ENCODE measurements at places on chromosomes 1 and 21.

DNA sequence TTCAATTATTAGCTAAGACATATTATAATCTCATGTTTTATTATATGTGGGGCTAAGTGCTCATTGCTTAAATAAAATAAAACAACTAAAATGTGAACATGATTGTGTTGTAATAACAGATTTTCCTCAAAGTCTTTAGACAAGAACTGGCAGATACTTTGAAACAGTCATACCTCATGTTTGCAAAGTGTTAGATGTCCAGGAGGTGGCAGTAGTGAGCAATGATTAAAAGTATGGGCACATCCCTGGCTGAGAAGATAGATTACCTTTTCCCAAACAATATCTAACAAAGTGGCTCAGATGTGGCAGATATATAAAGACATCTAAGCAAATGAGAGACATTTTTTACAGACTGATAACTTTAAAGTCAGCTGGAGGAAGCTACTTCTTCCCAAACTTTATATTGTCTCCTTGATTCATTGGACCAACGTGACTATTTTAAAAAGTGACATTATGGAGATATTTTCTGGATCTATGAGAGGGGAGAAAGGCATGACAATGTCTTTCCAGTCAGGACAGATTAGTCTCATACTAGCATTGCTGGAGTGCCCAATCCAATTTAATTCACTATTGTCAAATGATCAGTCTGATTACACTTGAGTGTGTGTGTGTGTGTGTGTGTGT is 269.8 kb downstream of the S1PR1 start:
- peak; percentile 4 for DNase-seq

GRCh38 chr1:208258277-208258676 is 14.1 kb upstream of the PLXNA2 start:
- no peak for DNase-seq

GRCh38 chr1:44359234-44359935 is 4.3 kb upstream of the ERI3 start:
- no peak for DNase-seq

- DNase-seq, result no peak
Measured at GRCh38 chr1:27504588-27505419, 14.8 kb upstream of the WASF2 start.

DNA sequence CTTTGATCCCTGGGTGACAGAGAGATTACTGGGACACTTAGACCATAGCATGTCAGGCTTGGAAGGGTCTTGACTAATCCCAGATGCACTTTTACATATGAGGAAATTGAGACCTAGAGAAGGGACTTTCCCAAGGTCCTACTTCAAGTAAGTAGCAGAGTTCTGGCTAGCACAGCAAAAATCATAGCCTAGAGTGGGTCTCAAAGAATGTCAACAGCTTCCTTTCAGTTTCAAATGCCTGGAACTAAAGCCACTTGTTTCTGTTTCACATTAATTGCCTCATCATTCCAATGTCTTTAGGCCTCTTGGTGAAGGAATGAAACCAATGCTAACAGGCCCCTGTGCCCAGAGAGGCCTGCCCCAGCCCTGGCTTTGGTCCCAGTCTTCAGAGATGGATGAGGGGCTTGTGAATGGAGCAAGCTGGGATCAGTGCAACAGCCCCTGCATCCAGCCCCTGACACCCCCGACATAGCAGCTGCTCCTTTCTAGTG is 26.6 kb downstream of the ATF3 start:
- DNase-seq, result no peak

DNA sequence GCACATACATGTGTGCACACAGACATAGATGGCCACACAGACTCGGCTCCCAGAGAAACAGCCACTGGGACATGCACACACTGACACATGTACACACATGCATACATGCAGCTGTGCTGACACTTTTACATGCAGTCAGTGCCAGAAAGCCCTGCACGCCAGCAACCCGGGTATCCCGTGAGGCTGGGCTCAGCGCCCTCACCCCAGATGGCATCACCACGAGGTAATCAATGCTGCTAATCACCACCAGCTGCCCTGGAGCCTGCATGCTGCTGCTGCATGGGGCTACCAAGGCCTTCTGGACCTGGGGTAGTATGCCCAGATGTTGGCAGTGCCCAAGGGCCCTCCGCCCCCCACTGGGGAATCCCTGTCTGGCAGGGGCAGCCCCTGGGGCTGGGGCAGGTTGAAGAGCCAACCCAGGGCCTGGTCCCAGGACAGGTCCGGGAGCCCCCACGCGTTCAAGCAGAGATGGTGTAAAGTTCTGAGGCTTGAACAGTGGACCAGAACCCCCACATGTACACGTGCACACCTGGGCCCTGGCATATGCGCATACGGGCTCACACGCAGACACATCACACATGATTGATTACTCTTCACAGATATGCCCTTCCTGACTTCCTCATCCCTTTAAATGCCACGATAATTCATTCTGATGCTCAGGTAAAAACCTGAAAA is 2.7 kb upstream of the COL16A1 start:
- no peak for DNase-seq

GRCh38 chr1:177228693-177229065 is 57.9 kb downstream of the BRINP2 start:
- peak; percentile 77 for DNase-seq

- DNase-seq, result no peak
Measured at GRCh38 chr1:1173061-1173792, 453 bp upstream of the TTLL10 start.

DNA sequence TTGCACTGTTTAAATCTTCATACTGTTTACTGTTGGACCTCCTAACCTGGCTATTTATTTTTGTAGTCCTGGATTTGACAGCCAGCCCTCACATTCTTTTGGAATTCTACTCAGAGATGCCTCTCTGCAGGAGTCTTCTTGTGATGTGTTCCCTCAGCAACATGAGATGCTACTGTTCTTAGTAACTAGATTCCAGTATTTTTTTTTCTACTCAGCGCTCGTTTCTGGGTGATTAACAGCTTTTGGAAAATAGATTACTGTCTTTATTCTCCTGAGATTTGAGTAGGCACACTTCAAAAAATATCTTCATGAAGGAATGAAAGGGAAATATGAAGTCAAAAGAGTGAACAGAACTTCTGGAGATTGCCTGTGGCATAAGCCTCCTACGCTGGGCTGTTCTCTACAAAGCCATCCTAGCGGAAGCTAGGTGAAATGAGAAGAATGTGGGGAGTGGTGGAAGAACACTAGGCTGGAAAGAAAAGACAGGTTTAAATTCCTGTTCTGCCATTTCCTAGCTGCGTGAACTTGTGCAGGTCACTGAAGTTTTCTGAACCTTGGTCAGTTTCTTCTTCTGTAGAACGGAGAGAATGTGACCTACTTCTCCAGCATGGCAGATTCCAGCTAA is 75.9 kb downstream of the LRRC8C start:
- peak; percentile 48 for DNase-seq

- peak; percentile 20 for DNase-seq
Measured at GRCh38 chr1:168608796-168609715, 32.7 kb downstream of the XCL1 start.

DNA sequence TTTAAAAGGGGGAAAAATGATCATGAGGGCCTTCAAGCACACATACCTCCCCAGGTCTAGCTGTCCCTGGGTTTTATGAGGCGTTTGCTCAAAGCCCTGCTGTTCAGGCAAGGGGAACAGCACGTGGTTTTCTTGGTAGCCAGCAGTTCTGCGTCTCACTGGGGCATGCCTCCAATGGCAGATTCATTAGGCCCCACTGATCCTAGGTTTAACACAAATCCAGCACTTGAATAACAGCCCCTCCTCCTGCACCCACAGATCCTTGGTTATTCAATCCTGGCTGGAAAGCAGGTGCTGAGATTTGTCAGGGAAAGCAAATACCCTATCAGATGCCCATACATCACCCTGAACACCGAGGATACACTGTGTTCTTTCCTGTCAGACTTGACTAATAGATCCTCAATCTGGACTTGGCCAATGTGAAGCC is 106.4 kb downstream of the ZC3H11B start:
- DNase-seq, result no peak

GRCh38 chr21:34364921-34365320 is 1.1 kb downstream of the KCNE2 start:
- DNase-seq, result no peak

DNA sequence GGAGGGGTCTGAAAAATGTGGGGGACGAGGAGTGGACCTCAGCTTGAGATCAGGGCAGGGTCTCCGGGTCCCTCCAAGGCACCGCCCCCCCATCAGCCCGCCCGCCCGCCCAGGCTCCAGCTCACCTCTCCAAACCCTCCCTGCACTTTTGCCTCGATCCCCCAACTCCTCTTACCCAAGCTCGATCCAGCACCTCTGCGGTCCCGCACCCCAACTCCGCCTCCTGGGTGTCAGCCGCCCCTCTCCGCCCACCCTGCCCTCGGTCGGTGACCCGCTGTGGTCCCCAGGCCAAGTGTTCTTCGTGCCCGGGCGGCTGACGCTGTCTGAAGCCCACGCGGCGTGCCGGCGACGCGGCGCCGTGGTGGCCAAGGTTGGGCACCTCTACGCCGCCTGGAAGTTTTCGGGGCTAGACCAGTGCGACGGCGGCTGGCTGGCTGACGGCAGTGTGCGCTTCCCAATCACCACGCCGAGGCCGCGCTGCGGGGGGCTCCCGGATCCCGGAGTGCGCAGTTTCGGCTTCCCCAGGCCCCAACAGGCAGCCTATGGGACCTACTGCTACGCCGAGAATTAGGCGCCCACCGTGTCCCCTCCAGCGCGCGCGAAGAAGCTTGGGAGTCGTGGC is 5.7 kb downstream of the HAPLN2 start:
- no peak for DNase-seq

DNA sequence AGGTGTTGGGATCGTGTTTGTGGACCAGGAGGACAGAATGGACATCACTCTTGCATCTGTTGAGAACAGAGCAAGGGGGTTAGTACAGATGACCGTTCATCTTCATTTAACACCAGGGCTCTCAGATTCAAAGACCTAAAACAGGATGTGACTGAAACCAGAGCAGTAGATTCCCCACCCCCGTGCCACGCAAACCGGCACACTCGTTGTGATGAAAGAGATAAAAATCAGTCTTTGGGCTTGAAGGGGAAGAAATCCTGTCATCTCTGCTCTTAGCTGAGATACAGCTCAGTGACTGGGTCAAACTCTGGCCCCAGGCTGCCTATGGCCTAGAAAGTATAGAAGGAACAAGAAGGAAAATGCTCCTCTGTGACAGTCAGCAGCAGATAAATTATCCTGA is 146.2 kb upstream of the KRTAP19-8 start:
- no peak for DNase-seq

GRCh38 chr1:228968891-228969606 is 233.8 kb downstream of the RHOU start:
- no peak for DNase-seq

DNA sequence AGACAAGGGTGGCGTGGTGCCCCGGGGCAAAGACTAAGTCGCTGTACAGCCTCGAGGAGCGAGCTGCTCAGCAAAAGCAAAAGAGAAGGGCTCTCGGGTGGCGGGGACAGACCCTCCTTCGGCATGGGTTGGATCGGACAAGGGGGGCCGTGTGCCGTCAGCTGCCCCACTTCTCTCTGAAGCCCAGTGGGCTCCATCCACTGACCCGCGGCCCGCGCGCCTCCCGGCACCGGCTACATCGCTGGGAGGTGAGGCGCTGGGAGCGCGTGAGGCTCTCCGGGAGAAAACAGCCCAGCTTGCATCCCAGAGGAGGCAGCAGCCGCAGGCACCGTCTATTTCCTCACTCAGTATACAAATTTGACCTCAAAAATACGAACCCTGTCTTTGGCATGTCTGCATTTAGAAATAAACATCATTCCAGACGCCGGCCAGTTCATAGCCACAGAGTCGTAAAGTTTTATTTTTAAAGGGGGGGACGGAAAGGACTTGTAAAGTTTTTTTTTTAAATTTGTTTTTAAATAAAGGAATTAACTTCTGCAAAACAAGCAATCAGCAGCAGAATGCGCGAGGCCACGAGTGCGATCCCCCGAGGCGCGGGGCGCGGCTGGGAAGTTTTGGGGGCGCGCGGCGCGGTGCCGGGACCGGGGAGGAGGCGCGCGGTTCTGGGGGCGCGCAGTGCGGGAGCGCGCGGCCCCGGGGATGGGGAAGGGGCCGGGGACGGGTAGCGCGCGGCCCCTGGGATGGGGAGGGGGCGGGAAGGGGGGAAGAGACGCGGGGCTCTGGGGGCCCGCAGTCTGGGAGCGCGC is 689 bp upstream of the GPR137B start:
- peak; percentile 17 for DNase-seq

DNA sequence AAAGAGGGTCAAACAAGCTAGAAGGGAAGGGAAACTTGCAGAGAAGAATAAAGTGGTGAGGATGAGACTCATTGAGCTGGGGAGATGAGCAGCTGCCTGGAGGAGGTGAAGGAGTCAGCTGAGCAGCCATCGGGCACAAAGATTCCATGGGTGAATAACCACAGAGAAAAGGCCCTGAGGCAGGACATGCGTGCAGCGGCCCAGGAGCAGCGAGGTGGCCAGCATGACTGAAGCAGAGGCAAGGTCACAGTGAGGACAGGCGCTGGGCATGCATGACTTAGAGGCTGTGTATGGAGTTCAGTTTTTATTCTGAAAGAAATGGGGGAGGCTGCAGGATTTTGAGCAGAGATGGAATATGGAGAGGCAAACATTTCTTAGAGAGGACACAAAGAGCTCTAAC is 24.9 kb downstream of the OLFML2B start:
- DNase-seq, result peak; percentile 26

- no peak for DNase-seq
Measured at GRCh38 chr1:66403007-66403731, 130.8 kb upstream of the SGIP1 start.

DNA sequence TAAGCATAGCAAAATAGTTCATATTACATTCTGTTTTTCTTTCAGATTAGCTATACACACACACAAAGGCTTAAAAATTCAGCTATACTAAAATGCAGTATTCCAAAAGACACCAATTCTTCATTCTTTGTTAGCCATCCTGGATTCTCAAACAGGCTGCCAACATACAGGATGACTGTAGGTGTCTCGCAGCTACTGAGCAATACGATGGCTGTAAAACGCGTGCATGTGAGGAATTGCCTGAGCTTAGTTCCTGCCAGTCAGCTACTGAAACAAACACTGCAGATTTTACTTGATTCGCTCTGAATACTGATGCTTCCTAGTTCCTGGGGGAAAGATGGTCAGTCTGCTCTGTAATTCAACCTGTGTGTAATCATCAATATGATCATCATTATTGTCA is 24.7 kb upstream of the HMGN1 start:
- peak; percentile 29 for DNase-seq

GRCh38 chr1:119656410-119656955 is 8.4 kb upstream of the ZNF697 start:
- DNase-seq, result no peak

GRCh38 chr1:52769346-52770033 is 43.2 kb downstream of the ZYG11B start:
- no peak for DNase-seq

DNA sequence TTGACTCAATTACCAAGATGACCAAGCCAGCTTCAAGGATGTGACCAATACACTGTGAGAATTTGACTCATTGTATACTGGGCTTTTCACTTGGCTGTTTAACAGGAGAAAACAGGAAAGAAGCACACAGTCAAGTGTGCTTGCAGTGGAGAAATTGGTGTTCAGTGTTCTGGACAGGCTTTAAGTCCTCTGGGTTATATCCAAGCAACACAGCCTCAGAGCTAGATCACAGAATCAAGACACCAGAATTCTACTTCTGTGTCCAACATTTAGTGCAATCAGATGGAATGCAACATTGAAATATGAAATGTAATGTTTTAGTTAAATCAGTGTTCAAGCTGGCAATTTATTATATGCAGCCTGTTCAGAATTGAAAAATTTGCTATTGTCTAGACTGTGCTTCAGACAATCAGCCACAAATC is 694.4 kb downstream of the LTN1 start:
- no peak for DNase-seq
